Activated CD4-positive, alpha-beta T cell treated with anti-CD3 and anti-CD28 coated beads, Interleukin-2, Interleukin-4, amounts not matched to agents 100 ng/mL and 50 ng/mL, durations not matched to agents 16 hours and 8 hours (primary cell): ENCODE measurements at places on chromosomes 3 and 15.

DNA sequence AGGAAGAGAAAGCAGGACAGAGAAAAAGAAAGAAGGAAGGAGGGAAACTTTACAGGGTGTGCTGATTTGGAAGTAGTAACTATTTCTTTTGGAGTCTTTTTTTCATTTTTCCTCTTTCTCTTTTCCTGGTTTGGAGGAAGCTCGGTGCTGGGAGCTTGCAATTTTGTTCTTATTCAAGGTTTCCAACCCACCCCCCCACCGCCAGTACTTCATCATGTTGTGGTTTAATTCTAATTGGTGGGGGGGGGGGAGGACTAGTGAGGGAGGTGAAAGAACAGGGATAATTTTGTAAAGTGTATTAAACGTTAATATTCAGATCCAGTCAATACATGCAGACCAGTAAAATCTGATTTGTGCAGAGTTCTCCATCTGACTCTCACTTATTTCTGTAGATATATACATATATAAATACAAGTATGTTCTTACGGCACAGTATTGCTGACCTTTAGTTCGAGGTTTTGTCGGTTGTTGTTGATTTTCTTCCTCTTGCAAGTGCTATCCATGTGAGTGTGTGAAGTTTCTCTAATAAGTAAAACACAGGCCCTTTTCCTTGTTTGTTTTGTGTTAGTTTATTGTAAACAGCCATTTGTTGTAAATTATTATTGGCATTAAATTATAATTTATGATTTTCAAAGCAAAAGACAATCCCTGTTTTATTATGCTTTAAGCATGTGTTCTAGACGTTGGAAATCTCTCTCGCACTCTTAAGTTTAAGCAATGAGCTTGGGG is 9.3 kb downstream of the NR2F2 start:
- no peak for DNase-seq

GRCh38 chr3:17619968-17620367 is 122.5 kb downstream of the TBC1D5 start:
- no peak for DNase-seq

DNA sequence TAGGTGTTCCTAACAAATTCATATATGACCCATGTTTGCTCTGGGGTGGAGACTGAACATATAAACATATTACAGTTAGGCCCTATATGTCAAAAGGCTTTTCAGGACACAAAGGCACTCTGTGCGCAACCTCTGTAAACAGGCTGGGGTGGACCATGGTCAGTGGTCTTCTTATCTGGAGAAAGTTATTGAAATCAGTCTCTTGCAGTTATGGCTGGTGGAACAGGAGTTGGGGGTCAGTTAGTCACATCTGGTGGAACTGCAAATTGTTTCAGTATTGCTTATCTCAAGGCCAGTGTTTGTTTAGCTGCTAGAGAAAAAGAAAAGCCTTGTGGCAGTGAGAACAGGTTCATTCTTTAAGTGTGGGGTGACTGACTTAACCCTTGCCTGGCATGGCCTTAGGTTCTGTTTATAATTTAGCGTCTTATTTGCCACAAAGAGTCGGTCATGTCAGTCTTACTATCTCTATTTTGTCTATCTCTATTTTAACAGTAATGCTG is 5.9 kb upstream of the GP9 start:
- no peak for DNase-seq

- no peak for DNase-seq
These were observed 200.1 kb downstream of the KCNMB2 start for GRCh38 chr3:178736300-178736699.

GRCh38 chr3:12226031-12226430 is 62.8 kb upstream of the PPARG start:
- no peak for DNase-seq

- no peak for DNase-seq
These were observed 179.4 kb downstream of the CDIN1 start for GRCh38 chr15:36758800-36759199.

- DNase-seq: no peak
These were observed 817.2 kb upstream of the CADM2 start for GRCh38 chr3:84141571-84141970.

GRCh38 chr3:71801986-71802385 is 17.0 kb upstream of the PROK2 start:
- DNase-seq: no peak

- no peak for DNase-seq
These were observed 3.4 kb downstream of the PPM1M start for GRCh38 chr3:52248816-52249547.

GRCh38 chr15:71275098-71275497 is 159.8 kb downstream of the THSD4 start:
- no peak for DNase-seq

DNA sequence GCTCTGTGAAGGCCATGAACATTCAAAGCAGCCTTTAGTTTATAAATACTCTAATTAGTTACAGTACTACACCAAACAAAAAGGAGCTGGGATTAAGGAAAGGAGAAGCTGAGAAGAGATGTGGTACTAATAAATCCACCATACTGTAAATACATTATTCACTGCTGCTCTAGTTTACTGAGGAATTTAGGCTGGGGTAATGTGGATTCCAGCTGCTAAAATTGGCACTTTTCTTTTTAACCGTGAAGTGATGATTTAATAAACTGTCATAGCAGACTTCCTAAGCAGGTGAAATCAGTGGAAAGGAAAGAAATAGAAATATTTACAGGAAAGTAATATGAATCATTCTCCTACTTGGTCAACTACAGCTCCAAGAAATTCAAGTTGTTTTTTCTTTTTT is 88.7 kb downstream of the TFG start:
- no peak for DNase-seq
